NCI-H2081 (cell line): ENCODE measurements at places on chromosomes 5 and 9.

- no peak for DNase-seq
These were observed 43.5 kb upstream of the TCF7 start for GRCh38 chr5:134070725-134071613.

DNA sequence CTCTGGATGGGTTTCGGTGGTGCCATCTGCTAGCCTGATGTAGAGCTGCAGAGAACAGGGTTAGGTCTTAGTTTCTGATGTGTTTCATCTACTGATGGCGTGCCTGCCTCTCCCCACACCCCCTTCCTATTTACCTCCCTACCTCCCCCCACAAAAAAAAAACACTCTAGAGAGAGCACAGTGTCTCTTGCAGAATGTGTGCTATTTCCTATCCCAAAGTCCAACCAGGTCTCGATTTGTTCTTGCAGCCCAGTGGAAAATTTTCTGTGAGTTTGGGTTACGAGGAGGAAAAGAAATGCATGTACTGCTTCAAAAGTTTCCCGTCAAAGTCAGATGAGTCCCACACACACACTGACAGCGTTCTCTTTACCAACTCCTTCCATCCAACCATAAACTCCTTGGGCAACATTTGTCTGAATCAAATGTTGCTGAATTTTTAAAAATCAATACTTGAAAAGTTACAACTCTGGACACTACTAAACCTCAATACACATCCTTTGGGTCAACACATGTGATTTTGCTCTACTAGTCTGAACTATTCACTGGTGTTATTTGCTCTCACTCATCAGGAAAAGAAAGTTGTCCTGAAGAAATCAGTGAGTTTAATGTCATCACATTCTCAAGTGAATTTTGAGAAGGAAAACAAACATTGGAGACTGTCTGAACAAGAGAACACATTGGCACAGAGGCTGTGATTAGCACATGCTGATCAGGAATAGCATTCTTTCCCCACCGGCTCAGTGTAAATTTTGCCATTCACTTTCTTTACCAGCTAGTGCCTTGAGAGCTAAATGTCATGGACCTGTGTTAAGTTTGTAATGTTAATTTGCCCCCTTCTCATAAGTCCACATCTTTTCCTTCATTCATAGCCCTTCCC is 84.1 kb downstream of the MAMDC2 start:
- no peak for DNase-seq

DNA sequence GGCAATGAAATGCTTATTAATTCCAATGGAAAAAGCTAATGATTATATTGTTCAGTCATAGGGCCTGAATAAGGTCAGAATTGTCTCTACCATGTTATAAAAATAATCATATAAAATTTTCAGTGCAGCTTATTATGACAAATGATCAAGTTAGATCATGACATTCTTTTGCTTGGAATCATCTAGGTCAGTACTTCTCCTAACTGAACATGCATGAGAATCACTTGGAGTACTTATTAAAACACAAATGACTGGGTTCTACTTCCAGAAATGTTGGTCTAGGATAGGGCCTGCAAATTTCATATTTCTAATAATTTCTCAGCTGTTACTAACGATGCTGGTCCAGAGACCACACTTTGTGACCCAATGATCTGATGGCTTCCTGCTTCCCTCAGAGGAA is 806.0 kb upstream of the ZNF608 start:
- no peak for DNase-seq

- DNase-seq = no peak
These were observed 18.7 kb downstream of the DMRT3 start for GRCh38 chr9:995192-995591.
